Right ventricle myocardium superior (tissue), 1 donor: ENCODE measurements at places on chromosomes 7 and 10. TPM values are rescaled to one million over a fixed set of nuclear protein-coding genes. Genes with fewer than 3 reads are reported as not detected.

- no peak for DNase-seq
Measured at GRCh38 chr7:87528730-87529129, 53.2 kb upstream of the ABCB4 start.

AGR3 gene
- total RNA-seq: not detected

PTPN12 gene
- 38.3 TPM for total RNA-seq

MINPP1 gene
- 5.5 TPM for total RNA-seq

ITIH2 gene
- not detected for total RNA-seq

DNA sequence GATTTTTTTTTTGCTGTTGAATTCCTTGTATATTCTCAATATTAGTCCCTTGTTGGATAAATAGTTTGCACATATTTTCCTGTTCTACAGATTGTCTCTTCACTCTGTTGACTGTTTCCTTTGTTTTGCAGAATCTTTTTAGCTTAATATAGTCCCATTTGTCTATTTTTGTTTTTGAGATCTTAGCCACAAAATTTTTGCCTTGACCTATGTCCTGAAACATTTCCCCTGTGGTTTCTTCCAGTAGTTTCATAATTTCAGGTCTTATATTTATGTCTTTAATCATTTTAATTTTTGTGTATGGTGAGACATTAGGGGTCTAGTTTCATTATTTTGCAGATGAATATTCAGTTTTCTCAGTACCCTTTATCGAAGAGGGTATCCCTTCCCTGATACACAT is 92.7 kb downstream of the LANCL2 start:
- no peak for DNase-seq

SUGCT gene
- total RNA-seq: 8.4 TPM

DNA sequence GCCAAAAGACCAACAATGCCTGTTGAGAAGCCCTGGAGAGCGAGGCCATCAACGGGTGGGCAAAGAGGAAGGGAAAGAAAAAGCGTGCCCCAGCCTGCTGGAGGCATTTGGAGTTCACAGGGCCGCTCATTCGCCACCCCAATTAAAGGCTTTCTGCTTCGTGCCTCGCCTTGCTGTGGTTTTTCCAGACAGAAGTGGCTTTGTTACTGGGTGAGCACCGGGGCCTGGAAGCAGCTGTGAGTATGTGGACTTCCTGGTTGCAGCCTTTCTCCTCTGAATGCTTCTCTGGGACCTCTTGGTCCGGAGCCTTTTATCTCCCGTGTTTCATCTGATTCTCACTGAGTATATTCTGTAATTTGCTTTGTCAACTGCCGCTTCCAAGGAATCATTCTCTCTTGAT is 118.1 kb upstream of the EGR2 start:
- DNase-seq: no peak

- no peak for DNase-seq
Measured at GRCh38 chr7:93890041-93890463, 501 bp downstream of the TFPI2 start.

DNA sequence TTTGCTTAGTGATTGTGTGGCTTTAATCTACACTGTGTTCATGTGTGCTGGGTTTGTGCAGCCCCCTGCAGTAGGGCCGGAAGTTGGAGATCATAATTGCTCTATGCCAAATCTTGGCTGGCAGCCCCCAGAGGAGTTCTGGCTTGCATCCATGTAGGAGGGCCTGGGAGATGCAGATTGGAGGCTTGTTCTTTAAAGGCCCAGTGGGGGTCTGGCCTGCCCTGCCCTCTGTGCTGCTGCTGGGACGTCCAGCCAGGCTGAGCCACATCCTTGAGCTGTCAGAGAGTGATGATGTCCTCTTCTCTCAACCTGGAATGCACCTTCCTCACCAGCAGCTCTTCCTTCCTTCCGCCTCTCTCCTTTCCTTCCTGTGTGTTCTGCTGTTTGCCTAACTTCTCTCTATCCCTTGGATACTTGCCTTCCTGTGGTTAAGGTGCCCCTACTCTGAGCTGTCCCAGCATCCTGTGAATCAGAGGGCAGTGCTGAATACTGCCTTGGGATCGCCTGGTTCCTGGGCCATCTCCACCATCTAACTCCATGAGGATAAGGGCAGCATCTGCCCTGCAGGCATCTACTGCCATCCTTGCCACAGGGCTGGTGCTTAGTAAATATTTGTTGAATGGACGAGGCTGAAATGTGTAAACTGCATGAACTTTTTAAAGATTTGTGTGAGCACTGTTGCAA is 30.2 kb downstream of the DOCK1 start:
- no peak for DNase-seq

DNA sequence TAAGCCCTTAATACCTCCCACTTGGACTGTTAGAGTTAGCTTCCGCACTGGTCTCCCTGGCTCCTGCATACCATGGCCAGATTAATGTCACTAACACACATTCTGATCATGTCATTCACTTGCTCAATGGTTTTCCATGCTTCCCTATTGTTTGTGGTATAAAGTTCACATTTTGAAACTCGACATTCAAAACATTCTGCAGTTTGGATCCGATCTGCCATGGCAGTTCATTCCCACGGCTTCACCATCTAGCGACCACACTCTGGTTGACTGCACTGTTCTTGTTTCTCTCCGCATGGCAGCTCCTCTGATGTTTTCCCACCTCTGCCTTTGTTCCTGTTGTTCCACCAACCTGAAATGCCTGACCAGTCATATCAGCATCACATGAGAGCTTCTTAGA is 87.4 kb upstream of the WAC start:
- DNase-seq: no peak

NRBF2 gene
- 7.7 TPM for total RNA-seq

PRR15 gene
- not detected for total RNA-seq

GRCh38 chr7:47453093-47454061 is 128.5 kb downstream of the TNS3 start:
- DNase-seq: peak; percentile 77

GRCh38 chr7:92425311-92425947 is 21.9 kb upstream of the GATAD1 start:
- no peak for DNase-seq

GLCCI1 gene
- 4.0 TPM for total RNA-seq

DNA sequence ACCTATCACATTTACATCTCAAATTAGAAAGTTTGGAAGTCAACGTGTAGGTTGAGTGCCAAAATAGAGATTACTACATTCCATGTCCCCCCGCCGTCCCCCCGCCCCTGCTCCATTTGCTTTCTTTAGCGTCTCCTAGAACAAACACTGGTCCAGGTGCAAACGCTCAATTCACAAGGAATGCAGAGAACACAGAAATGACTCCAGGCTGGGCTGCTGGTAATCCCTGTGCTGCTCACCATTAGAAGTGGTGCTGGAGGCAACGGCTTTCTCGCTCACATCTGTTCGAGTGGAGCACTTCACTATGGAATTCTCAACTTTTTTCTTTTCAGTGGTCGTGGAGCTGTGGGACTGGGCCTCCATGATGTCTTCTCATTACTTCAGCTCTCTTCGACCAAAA is 14.1 kb downstream of the GLI3 start:
- no peak for DNase-seq

GRB10 gene
- total RNA-seq: 32.2 TPM

DNA sequence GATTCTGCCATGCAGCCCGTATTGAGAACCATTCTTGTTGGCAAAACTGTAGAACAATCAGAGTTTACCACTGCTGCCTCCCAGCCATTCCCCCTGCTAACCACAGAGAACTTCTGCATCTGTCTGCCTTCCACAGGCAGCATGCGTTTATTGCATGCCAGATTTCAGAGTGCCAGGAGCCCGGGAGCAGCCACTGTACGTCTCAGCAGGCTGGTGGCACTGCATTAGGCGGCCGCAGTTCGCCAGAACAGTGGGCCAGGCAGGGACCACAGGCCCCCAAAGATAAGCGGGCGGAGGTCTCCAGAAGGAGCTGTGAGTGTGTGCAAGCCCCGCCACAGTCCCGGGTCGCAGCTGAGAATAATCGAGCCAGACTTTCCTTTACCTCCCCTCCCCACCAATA is 31.8 kb downstream of the ZNF467 start:
- DNase-seq: no peak

GRCh38 chr10:121684276-121684675 is 86.0 kb upstream of the FGFR2 start:
- DNase-seq: no peak

DNA sequence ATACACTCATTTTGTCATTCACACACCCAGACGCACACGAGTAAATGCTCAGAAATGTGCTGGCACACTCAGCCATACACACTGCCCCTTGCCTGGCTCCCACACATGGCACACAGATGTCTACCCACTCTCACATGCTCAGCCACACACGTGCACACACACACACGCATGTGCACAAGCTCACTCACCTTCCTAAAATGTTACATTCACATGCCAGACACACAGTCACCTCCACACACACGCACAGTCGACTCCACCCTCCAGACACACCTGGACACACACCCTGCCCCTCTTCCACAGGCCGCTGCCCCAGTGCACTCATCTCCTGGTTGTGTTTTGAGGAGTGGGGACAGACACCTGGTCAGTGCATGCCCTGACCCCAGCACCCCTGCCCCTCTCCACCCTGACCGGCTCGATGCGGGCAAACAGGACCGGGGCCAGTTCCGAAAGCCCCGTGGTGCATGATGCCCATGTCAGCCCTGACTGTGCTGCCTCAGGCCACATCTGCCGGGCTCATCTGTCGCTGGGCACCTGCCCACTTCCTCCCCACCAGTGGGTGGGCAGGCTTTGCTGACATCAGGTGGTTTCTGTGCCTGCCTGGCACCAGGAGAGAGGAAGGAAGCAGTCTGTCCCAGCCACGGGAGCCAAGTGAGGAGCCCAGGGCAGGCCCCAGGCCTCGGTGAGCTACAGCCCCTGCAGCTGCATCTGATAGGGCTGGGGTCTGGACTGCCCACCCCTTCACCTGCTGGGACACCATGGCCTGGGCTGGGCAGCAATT is 84.9 kb upstream of the ZNF716 start:
- DNase-seq: no peak

DNA sequence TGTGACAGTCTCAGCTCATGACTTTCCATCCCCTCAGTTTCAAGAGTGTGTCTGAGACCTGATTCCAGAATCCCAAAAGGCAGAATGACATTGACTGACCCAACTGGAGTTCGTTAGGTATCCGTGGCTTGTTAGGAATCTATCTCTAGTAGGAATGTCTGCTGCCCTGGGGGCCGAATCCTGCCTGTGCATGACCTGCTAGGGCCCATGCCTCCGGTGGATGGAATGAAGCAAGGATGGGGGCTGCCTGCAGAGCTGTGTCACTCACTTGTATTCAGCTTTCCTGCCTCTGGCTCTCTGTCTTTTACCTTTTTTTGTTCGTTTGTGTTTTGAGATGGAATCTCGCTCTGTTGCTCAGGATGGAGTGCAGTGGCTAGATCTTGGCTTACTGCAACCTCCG is 129.5 kb downstream of the SDK1 start:
- DNase-seq: no peak

- no peak for DNase-seq
Measured at GRCh38 chr10:107118866-107119265, 45.6 kb downstream of the SORCS1 start.

GRCh38 chr7:139696552-139696951 is 81.2 kb downstream of the HIPK2 start:
- no peak for DNase-seq

CPN1 gene
- not detected for total RNA-seq

DNA sequence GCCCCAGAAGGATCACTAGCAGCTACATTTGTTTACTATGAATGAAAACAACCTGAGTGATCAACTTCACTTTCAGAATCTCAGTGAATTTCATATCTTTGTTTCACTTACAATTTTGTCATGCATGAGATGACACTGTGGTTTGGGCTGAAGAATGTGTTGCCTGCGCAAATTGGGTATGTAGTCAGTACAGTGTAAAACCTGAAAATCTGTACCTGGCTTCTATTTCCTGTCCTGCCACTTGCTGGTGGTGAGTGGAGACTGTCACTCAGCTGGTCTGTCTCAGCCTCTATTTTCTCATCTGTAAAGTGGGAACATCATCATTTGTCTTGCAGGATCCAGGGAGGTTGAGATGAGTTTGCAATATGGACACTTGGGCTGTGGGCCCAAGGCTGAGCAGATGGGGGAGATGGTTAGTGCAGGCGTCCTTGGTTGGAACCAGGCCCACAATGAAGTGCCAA is 118.0 kb downstream of the WDFY4 start:
- no peak for DNase-seq

BTBD16 gene
- not detected for total RNA-seq

DNA sequence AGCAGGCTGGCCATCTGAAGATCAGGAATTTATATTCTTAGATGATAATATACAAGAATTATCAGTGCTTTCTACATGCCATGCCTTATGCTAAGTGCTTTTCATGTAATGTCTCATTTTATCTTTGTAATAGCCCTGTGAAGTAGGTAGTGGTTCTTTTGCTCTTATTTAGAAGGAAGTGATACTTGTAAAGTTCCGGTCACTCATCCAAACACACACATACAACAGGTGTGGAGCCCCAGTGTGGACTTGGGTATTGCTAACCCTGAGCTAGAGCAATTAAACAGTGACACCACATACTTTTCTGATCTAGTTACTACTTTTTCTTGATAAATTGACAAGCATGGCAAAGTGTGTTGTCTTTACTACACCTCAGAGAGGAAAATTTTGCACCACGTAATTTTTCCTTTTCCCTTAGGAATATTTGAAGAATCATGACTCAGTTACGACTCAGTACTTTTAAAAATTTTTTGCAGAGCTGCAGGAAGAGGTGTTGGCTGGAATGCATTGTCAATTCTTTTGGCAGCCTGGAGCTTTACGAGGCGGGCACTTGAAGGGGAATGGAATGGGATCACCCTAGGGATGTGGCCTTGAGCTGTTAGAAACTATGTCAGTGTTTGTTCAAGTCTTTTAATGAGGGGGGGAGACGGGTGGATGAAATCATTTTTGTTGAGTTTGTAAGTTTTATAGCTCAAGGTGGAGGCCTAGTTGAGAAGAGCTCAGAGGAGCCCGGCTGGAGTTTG is 212.5 kb upstream of the CELF2 start:
- DNase-seq: no peak

DNA sequence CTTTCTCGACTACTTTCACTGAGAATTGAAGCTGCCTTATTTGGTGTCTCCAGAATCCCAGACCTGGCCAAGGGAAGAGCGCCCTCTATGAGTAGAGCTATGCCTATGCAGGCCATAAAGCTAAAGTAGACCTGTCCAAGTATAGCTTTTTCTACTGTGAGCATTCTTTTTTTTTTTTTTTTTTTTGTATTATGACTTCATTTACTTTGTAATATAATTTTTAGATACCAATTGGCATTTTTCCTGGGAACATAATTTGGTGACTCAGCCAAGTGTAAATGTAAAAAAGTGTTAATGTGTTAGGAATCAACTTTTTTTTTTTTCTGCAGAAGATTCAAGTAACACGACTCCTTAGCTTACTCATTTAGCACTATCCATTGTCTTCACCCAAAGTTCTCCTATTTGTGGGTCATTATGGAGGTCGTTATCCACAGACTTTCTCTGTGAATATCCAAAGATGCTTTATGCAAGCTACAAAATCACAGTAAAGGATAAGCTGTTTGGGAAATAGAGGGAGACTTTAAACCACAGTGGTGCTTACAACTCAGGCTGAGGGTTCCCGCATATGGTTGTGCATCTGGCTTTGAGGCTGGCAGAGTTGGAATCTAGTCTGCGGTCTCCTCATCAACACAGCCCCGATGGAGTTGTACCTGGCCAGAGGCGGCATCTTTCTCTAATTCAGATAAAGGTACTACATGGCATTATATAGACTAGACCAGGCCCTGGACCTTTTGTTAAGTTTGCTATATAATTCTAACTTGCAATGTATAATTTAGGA is 1040.2 kb upstream of the SORCS1 start:
- DNase-seq: no peak

TLX1 gene
- not detected for total RNA-seq

CPA2 gene
- not detected for total RNA-seq

PNLIPRP1 gene
- not detected for total RNA-seq

FAM24B gene
- total RNA-seq: not detected

MAT1A gene
- total RNA-seq: 0.30 TPM

INSYN2A gene
- 0.05 TPM for total RNA-seq

SFRP4 gene
- total RNA-seq: 0.59 TPM

GRCh38 chr10:1049425-1049958 is 573 bp upstream of the IDI1 start:
- DNase-seq: no peak
